Activated CD4-positive, alpha-beta T cell treated with anti-CD3 and anti-CD28 coated beads, Interleukin-2, amount 50 U/mL, for 1 hour (primary cell): ENCODE measurements at places on chromosomes 16 and 17.
A peak's percentile ranks its signal among the peaks of the same experiment; 100 is the strongest.

DNA sequence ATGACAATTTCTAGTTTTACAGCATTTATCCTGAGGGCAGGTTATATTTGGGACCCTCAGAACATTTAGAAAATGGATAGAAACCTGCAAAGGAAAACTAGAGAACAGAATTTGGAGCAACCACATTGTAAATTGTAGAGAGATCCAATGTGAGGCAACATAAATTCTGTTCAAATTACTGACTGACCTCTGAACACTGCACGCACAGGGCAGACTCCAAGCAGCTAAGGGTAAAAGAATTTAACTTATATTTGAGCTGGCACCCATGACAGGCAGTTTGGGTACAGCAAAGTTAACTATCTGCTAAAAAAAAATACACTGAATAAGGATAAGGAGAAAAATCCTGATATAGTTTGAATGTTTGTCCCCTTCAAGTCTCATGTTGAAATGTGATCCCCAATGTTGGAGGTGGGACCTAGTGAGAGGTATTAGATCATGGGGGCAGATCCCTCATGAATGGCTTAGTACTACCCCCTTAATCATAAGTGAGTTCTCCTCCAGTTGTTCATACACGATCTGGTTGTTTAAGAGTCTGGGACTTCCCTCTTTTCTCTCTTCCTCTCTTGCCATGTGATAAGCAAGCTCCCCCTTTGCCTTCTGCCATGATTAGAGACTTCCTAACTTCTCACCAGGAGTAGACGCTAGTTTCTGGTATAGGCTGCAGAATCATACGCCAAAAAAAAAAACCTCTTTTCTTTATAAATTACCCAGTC is 75.7 kb downstream of the FBXL20 start:
- no peak for DNase-seq

DNA sequence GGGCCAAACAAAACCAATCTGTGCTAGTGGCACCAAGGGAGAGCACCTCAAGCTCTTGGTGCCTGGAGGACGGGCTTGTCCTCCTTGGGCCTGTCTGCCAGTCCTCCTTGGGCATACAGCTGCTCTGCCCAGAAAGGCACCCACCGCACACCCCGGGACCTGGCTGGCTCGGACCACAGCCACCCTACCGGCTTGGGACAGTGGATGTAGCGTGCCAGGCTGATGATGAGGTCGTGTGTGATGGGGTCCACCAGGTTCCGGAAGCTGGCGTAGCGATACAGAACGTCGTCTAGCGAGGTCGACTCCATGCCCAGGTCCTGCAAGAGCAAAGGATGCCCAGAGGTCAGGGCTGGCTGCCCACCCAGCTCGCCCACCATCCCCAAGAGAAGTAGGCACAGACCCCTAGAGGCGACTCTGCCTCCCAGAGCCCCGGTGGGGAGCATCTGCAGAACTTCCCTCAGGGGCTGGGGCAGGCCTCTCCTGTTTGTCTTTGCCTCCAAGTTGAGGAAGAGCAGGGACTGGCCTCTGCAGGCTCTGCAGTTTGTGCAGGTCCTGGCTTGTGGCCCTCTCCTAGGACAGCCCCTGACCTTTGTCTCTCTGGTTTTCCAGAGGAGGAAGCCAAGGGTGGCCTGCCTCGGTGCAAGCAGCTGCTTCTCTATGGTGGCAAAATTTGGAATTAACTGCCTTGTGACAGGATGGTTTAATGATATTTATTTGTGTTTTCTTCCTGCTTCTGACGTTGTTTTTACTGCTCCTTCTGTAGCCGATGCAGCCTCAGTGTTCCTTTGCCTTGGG is 29.7 kb downstream of the LRRC75A start:
- DNase-seq: no peak

- no peak for DNase-seq
Observed at GRCh38 chr16:55542459-55543082, 23.9 kb upstream of the CAPNS2 start.

- no peak for DNase-seq
Observed at GRCh38 chr17:39223907-39224777, 1.6 kb downstream of the STAC2 start.

- peak; percentile 31 for DNase-seq
Observed at GRCh38 chr17:68437979-68438822, 19.1 kb downstream of the WIPI1 start.

- no peak for DNase-seq
Observed at GRCh38 chr16:11716336-11716735, 26.3 kb downstream of the TXNDC11 start.

DNA sequence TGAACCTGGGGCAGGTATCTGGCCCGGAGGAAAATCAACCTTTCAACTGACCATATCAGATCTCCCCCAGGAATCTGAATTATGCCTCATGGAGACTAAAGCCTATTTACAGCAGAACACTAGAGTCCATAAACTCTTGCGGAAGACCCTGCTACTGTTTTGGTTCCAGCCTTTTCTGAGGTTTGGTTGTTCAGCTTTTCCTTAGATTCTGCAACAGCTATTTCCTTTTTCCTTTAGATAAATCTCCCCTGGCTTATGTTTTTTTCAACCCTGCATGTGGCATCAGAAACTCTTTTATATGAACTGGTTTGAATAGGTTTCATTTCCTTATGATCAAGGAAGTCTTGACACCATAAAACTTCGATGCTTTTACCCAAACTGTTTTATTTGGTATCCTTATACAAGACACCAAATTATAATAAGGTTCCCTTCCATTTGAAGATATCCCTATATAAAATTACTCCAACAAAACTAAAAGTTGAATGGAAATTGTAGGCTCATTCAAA is 13.1 kb downstream of the SPOP start:
- no peak for DNase-seq

GRCh38 chr17:81870131-81870980 is 781 bp downstream of the ARHGDIA start:
- peak; percentile 24 for DNase-seq

DNA sequence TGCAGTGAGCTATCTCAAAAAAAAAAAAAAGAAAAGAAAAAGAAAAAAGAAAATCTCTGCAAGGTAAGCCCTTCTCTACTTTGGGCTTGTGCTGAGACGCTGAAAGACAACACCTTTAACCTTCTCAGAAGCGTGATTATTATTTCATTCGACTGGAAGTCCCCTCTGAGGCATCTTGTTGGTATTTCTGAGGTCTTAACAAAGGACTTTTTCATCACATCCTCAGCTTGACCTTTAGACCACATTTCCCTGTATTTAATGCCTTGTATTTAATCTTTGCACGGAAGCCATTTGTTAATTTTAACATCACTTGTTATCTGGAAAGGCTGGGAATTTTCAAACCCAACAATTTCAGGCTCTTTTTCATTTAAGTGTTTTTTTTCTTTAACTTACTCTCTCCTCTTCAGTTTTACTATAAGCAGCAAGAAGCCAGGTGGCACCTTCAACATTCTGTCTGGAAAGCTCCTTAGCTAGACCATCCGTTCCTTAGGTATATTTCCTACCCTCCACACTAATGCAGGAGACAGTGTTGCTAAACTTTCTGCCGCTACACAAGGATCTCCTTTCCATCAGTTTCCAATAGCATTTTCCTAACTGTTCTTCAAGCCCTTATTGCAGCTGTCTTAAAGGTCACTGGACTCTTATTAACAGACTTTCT is 10.3 kb downstream of the KCTD13 start:
- no peak for DNase-seq

DNA sequence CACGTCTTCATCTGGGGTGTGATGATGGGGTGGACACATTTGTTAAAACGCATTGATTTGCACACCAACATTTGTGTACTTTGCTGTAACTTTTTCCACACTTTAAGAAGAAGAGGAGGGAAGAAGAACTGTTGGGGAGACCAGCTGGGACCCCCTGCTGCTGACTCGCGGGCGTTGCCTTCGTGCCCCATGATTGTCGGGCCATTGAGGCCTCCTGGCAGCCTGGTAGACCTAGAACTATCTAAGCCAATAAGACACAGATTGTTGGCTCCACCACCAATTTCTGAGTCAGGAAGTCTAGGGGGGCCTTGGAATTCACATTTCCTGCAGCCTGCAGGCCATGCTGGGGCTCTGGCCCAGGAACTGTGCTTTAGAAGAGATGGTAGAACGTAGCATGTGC is 105.5 kb downstream of the TNFRSF13B start:
- no peak for DNase-seq

DNA sequence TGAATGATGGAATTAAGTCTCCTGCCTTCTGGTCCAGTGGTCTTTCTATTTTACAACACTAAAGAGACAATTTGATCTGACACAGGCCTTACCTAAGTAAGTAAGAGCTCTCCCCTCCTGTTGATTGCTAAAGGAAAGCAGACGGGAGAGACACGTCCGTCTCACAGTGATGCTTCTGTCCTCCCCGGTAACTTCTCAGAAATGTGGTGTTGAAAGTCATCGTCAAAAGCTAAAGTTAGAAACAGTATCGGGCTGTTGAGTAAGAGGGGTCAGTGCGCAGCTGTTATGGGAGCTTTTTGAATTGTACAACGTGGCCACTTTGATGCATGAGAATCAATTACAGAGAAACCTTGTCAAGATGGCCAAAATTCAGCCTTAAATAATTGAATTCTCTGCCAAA is 1.9 kb upstream of the RBFOX1 start:
- no peak for DNase-seq

DNA sequence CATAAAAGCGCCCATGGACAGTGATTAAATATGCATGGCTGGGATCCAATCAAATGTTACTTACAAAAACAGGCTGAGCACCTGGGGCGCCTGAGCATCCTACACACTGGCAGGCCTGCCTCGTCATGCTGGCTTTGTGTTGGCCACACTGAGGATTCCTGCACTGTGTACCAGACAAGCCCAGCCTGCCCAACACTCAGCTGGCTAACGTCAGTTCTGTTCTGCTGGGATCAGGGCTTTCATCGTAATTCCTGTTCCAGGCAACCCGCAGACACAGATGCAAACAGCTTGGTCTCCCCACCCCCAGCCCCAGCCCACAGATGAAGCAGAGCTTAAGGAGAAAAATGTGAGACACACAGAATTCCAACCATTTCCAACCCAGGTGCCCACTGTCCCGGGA is 30.7 kb downstream of the PIMREG start:
- no peak for DNase-seq

- DNase-seq: no peak
Observed at GRCh38 chr16:57045694-57046381, 46.5 kb upstream of the CPNE2 start.

GRCh38 chr16:73066331-73066926 is 18.5 kb upstream of the ZFHX3 start:
- DNase-seq: no peak

GRCh38 chr16:21654881-21655280 is 2.5 kb upstream of the IGSF6 start:
- no peak for DNase-seq

DNA sequence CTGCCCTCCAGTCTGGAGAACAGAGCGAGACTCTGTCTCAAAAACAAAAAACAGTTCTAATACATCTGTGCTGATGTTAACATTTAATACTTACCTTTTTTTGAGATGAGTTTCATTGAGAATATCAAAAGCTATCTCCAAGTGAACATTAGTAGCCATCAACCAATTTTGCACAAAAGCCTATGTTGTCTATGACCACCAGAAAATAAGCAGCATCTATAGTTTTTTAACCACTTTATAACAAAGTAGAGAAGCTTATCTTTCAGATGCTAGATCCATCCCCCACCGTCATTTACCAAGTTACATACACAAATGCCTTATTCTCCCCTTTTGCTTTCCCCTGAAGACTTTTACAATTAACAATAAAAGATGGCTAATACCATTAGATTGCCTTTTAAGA is 4.1 kb downstream of the SRSF1 start:
- no peak for DNase-seq

GRCh38 chr16:50651835-50652438 is 29.2 kb downstream of the SNX20 start:
- DNase-seq: no peak

DNA sequence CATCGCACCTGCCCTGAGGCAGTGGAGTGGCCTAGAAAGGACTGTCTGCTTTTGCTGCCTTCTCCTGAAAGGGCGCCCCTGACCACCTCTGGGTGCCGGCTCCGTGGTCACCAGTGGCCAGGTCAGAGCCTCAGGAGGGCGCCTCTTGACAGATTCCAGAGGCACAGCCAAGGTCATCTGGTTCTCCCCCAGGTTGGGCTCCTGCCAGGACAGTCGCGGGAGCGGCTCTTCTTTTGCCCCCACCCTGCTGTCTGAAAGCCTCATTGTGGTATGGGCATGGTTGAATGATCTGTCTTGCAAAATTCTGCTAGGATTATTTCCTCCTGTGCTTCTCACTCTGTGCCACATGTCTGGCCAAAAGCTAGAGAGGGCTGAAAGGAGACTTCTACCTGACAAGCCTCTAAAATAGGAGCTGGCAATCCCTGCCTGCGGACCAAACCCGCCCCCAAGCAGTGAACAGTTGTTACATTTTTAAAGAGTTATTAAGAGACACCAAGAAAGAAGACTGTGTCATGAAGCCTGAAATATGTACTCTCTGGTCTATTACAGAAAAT is 82.8 kb downstream of the SNX29 start:
- no peak for DNase-seq

GRCh38 chr16:71479420-71479819 is 9.7 kb downstream of the ZNF19 start:
- no peak for DNase-seq

DNA sequence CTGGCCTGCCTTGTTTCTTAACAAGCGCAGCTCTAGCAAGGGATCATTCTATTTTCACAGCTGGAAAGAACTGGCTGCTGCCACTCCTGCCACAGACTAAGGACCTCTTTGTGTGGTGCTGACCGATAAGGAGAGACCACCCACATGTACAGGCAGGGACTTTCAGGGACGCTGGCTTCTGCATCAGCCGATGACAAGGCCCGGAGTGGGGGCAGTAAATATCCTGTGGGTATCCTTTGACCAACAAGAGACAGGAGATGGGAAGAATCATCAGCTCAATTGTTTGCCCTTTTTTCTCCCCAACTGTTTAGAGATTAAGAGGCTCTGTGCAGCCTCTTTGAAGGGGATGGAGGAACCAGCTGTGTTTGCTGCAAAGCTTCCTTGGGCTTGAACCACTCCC is 9.2 kb upstream of the ITPRIPL2 start:
- DNase-seq: no peak

GRCh38 chr16:50228364-50228868 is 37.9 kb upstream of the ADCY7 start:
- no peak for DNase-seq

DNA sequence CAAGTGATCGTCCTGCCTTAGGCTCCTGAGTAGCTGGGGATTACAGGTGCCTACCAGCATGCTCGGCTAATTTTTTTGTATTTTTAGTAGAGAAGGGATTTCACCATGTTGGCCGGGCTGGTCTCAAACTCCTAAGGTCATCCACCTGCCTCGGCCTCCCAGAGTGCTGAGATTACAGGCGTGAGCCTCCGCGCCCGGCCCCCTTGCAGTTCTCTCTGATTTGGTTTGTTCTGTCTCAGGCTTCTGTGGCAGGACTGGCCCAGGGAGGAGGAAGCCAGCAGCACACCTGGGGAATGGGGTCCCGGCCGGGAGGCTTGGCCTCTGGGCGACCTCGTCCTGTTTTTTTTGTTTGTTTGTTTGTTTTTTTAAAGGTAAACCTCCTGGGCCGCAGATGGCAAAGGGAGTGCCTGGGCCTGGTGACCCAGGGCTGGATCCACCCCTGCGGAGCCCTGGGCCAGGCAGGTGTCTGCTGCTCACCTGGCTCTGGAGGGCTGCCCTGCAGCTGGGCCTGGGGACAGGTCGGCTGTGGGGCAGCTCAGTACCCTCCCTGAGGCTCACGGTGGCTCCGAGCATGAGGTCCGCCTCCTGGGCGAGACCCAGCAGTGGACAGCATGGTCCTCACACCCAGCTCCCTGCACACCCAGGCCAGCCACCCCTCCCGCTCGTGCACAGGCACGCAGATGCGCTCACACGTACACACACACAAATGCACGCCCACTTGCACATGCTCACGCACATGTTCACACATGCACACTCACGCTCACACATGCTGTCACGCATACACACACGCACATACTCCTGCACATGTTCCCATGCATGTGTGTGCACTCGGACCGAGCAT is 3.3 kb upstream of the NUDT16L1 start:
- no peak for DNase-seq

- DNase-seq: no peak
Observed at GRCh38 chr16:81481207-81481821, 36.7 kb downstream of the CMIP start.
